Tongue (tissue), 3 donors: ENCODE measurements at places on chromosomes 11 and 22. TPM values are rescaled to one million over a fixed set of nuclear protein-coding genes. Genes with fewer than 3 reads are reported as not detected.

SAA2 gene
- not detected for total RNA-seq

BRSK2 gene
- total RNA-seq, result 0.41 TPM

RIBC2 gene
- 1.6 TPM for total RNA-seq

KRTAP5-10 gene
- not detected for total RNA-seq

DNAJB7 gene
- not detected for total RNA-seq

OR8G1 gene
- total RNA-seq, result not detected

OR51B2 gene
- total RNA-seq, result 1.0 TPM

TMEM191C gene
- not detected for total RNA-seq

GRCh38 chr11:9565822-9566560 lies 7.5 kb upstream of the WEE1 start:
- DNase-seq, result peak; percentile 75

- peak; percentile 87 for DNase-seq
Measured at GRCh38 chr11:64086258-64087123, 50.8 kb downstream of the FLRT1 start.

DNA sequence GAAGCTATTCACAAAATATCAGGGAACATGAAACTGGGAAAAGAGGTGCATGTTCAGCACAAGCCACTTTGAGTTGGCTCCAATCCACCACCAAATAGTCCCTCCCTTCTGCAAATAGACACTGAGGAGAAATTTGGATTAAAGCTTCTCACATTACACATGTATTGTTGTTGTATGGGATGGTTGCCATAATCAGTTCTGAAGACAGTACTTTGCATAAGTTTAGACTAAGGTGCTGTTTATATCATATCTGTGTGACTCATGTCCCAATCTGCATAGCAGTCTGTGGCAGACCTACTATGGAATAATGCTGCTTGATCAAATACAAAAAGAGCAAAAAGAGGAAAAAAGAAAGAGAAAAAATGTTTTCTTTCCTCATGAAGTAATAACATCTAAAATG lies 376.7 kb upstream of the DDI1 start:
- DNase-seq, result no peak

DNA sequence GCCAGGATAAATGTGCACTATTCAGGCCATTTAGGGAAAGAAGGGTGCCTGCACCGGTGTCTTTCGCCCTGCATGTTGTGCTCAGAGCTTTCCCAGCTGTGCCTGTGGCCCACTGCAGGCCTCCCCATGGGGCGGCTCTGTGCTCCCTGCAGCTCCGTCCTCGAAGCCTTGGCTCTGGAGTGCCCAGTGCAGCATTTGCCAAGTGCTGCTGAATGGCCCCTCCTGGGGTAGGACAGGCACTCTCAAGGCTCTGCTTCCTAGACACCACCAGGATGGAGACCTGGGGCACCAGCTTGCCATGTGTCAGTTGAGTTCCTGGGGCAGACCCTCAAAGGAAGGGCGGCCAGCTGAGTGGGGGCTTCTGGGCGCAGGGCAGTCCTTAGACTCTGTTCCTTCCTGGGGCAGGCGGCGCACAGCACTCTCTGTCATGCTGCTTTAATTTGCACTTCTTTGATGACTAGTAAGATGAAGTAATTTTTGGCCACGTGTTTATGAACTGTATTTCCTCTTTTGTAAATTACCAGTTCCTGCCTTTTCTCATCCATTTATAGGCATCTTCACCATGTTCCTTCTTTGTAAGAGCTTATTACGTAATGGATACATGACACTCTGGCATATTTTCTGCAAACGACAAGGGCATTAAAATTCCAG lies 32.1 kb upstream of the GNB1L start:
- DNase-seq, result no peak

DNA sequence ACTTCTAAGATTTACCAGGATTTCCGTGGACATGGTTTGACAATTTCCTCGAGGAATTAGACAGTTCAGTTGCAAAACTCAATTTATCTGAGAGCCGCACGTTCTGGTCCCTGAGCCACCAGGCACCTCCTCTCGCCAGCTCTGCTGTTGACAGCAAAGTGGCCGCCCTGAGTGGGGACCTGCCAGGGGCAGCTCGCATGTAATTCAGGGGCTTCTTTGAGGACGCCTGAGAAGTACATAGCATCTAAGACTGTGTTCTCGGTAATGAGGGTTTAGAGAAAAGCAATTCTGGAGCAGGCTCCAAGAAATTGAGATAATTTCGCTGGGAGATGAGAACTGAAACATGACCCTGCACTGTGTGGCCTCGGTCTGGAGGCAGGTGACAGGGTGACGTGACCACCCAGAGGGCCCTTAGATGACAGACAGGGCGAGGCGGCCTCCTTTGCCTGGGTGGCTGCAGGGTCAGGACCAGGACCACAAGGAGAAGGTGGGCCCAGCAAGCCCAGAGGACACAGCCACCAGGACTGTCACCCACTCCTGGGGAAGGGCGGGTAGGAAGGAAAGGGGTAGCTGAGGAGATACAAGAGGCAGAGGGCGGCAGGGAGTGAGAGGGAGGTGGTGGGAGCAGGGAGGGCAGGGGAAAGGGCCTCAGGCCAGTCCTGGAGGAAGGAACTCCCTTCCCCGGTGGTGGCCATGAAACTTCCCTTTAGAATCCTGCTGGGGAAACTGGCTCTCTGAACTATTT lies 55.0 kb downstream of the RTL6 start:
- DNase-seq, result no peak

GRCh38 chr11:27471589-27472397 lies 797 bp downstream of the LGR4 start:
- peak; percentile 68 for DNase-seq

- peak; percentile 45 for DNase-seq
Measured at GRCh38 chr11:118917481-118918127, 8.1 kb downstream of the BCL9L start.

- no peak for DNase-seq
Measured at GRCh38 chr22:42889304-42889703, 32.2 kb upstream of the ARFGAP3 start.

DNA sequence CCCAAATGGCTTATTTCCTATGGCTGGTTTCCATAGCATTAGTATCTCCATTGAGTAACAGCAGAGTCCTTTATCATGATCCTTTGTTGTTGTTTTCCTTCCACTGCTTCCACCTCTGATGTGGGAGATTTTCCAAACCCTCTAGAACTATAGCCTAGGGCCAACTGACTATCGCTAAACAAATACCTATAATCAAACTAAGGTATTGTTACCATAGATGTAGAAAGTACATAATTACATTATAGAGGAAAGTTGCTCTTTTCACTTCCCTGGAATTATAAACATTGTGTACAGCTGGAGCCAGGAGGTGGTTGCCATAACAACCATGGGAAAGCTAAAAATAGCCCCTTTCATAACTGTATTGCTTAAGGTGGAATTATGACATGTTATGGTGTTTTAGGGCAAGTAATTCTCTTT lies 47.0 kb upstream of the ALKBH3 start:
- peak; percentile 79 for DNase-seq

DNA sequence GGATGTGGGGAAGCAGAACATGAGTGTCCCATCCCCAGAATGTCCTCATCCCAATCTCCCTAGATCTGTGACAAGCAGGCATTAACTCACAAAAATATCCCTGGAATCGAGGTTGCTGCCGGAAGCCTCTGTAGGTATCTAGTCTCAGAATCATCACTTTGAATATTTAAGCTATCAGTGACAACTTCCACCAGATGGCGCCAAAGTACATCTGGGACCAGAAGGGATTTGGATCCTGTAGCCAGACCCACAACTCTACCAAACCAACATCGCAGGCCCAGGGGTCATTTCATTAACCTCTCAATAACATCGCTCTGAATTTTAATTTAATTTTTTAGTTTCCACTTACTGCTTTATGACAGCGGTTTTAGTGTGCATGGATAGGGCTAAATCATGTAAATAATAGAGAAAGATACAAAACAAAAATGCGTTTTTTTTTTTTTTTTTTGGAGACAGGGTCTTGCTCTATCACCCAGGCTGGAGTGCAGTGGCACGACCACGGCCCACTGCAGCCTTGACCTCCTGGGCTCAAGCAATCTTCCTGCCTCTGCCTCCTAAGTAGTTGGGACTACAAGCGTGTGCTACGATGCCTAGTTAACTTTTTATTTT lies 1.1 kb upstream of the EXT2 start:
- peak; percentile 94 for DNase-seq

- no peak for DNase-seq
Measured at GRCh38 chr11:119991022-119991404, 146.9 kb downstream of the TRIM29 start.

DNA sequence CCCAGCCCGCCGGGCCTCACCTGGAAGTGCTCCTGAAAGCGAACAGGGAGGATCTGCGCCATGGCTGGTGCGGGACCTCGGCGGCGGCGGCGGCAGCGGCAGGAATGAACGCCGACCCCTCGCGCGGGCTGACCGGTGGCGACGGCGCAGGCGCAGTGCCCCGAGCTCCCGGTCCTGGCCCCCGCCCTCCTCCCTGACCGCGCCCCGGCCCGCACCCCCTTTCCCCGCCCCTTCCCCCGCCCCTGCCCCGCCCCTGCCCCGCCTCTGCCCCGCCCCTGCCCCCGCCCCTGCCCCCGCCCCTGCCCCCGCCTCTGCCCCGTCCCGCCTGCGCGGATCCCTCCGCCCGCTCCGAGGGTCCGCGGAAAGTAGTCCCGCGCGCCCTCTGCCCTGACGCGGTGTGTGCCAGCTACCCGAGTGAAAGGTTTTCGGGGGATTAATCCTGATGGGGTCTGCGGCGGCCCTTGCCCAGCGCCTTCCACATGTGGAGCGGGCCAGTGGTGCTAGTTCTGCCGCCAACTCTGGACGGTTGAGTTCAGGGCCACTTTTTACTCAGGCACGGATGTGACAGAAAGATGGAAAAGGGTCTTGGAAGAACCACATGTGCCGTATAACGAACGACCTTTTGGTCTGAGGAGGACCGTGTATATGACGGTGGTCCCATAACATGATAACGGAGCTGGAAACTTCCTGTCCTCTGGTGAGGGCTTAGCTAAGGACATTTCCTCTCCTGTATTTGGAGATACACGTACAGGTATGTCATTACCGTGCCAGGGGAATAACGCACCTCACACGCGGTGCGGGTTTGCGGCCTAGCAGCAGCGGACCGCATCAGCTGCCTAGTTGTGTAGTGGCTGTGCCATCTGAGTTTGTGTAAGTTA lies at the start of gene CLTCL1:
TSS of gene CLTCL1 (minus strand) at position 140 of the 878 bp plus-strand sequence. CDS start at position 62, 78 bp downstream.
- DNase-seq, result peak; percentile 91

- no peak for DNase-seq
Measured at GRCh38 chr22:39362271-39362670, 12.5 kb downstream of the SYNGR1 start.

GRCh38 chr11:14330881-14331280 lies 28.1 kb downstream of the RRAS2 start:
- no peak for DNase-seq

GRCh38 chr11:126756855-126757254 lies 243.7 kb downstream of the KIRREL3 start:
- DNase-seq, result peak; percentile 86

GRCh38 chr11:131397675-131398074 lies 27.3 kb downstream of the NTM start:
- no peak for DNase-seq

DNA sequence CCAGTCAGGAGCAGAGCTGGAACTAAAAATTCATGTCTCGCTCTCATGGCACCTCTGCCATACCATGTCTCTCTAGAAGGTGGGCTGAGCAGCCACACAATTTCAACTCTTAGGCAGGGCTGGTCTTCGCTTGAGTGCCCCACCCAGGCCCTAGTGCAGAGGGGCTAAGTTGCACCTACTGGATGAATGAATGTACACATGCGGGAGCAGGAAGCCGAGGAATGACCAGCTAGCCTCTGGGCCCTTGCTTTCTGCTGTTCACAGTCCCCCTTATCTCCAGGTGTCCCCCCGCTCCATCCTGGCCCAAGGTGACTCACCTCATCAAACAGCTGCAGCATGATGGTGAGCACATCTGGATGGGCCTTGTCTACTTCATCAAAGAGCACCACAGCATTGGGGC lies 57.5 kb upstream of the PHOX2A start:
- no peak for DNase-seq

DNA sequence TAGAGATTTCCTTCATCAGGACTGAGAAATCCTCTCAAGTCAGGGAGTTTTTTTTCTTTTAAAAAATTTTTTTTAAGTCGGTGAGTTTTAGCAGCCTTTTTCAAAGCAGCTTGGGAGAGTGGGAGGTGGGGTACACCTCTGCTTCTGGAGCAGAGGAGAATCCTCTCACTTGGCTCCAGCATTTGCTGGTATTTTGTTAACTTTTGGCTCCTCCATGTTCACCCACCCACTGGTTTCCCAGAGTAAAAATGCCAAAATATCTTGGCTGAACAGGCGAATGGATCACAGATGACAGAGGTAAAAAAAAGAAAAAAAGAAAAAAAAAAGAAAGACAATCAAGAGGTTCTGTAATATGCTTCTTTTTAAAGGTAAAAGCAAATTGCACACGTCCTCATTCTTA lies 68.0 kb downstream of the GAB2 start:
- DNase-seq, result peak; percentile 69

DNA sequence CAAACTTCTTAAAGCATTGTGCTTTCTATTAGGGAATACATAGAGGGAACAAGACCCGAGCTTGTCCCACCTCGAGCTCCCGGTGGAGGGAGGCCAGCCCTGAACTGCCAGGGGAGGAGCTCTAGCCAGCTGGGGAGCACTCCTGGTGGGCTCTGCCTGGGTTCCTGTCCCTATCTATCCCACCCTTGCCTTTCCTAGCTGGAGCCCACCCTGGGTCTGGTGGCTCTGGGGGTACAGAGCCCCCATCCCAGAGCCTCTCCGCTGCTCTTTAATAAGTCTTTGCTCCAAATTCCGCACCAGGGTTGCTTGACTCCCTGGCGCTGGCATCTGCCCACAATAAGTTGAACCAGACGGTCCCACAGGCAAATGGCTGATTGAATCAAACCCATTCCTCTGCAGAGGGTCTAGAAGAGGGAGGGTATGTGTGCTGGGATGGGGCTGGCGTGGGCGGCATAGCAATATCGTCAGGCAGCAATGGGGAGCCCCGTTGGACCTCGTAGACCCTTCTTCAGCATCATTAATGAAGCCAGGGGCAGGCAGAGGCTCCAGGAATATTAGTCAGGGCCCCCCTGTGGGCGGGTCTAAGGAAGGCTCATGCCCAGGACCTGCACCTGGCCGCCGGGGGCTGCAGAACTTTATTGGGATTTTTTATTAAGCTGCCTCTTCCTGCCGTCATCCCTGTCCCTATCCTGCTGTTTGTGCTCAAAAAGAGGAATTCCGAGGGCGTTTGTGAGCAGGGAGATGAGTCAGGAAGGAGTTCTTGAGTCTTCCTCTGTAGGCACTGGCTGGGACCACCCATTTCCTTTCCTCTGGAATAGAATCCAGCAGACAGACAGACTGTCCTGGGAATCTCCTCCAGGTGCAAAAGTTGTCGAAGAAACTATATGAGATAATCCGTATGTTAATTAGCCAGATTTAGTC lies 38.5 kb upstream of the RIC3 start:
- no peak for DNase-seq

GRCh38 chr22:27772081-27772983 lies 29.2 kb downstream of the MN1 start:
- no peak for DNase-seq

DNA sequence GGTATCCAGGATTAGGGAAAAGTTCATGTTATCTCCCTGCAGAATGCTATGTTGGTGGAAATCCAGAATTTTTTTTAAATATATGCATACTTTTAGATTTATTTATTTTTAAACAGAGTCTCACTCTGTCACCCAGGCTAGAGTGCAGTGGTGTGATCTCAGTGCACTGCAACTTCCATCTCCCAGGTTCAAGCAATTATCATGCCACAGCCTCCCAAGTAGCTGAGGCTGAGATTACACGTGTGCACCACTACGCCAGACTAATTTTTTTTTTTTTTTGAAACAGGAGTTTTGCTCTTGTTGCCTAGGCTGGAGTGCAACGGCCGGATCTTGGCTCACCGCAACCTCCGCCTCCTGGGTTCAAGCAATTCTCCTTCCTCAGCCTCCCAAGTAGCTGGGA lies 2.6 kb downstream of the PACSIN2 start:
- DNase-seq, result no peak

GRCh38 chr11:74673693-74674360 lies 57.4 kb downstream of the CHRDL2 start:
- no peak for DNase-seq
